ENCODE measurements at places on chromosomes 12 and 14.

DNA sequence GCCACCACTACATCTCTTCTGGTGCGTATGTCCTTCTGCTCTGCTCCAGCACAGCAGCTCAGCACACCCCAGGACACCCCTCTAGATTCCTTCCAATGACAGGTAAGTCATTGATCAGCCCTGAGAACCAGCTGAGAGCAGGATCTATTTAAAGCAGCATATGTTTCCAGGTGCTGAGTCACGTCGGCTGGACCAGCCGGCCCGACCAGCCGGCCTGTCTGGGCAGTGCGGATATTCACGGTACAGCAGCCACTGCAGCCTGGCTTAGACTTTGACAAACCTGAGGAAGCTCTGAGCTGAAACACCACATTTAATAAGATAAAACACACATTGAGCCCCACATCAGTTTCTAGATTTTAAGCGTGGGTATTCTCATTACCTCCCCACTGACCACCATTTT, 31.8 kb upstream of the RPH3A start:
- DNase-seq, result no peak

GRCh38 chr14:28426960-28427359, 339.6 kb upstream of the FOXG1 start:
- DNase-seq, result no peak

DNA sequence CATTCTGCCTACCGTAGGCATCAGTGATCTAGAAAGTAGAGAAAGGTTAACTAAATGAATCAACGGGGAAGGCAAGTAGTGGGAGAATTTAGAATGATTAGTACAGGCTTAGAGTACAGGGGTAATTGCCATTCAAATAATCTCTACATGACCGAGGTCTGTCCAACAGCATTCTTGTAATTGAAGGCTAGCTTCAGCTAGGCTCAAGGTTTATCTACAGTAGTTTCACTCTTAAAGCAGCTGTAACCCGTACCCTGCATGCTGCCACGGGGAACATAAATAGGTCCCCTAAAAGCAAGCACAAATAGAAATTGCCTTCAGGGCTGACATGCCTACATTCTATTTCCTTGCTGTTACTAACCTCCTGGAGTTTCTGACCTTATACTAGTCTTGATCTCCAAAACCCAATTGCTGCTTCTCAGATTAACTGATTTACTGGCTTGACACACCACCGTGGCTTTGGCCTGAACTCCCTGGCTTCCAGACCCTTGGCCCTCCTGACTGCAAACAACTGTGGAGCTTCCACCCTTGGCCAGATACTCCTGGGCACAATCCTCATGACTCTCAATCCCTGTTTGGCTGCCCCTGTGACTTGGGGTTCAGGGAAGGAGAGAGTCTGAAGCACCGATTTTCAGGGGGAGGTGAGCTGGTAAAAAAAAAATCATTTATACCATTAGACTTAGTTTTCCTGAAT, 242.1 kb upstream of the FOXN3 start:
- DNase-seq, result no peak

GRCh38 chr12:3977621-3978020, 104.4 kb upstream of the PARP11 start:
- DNase-seq, result no peak

- DNase-seq, result no peak
Observed at GRCh38 chr14:96205978-96206360, 1.3 kb downstream of the BDKRB2 start.

All from GM13976 (cell line).